NCI-H2081 treated with DMSO at 0.1 percent for 48 hours (cell line): ENCODE measurements at places on chromosomes 3 and 15.

GRCh38 chr15:82880704-82881103, 71.3 kb downstream of the WHAMM start:
- no peak for DNase-seq

DNA sequence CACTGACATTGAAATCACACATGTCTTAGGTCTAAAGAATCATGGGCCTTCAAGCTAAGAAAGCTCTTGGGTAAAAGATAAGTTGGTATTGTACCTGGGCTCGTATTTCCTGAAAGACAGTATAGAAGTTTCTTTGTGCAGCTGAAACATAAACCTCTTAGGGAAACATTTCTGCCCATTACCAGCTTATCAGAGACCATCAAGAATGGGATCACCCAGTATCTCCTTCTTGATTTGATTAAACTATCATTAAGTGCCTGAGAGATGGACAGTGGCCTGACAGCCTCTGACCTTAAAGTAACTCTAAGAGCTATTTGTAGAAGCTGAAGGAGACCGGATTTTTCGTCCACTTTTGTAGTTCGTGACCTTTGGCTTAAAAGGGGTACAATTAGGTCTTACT, 265.3 kb downstream of the ERC2 start:
- DNase-seq = no peak

- no peak for DNase-seq
These were observed 53.6 kb downstream of the VGLL3 start for GRCh38 chr3:86937306-86937791.

- no peak for DNase-seq
These were observed 2.0 kb upstream of the TM6SF1 start for GRCh38 chr15:83105440-83105839.

- DNase-seq = no peak
These were observed 208.3 kb downstream of the TJP1 start for GRCh38 chr15:29613951-29614382.

- no peak for DNase-seq
These were observed 115.7 kb upstream of the TSPAN3 start for GRCh38 chr15:77186594-77187011.

DNA sequence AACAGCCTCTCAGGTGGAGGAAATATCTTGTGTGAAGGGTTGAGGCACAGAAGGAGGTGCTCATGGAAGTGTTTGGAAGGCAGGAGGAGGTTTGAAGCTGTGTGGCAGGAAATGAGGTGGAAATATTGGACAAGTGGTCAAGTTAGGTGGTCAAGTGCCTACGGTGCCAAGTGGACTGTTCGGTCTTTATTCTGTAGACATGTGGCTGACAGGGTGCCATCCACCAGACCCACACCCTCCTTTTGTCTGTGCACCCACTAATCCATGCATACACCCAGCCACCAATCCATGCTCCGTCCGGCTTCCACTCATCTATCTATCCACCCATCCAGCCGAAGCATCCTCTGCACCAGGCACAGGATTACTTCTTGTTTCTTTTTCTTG, 2.2 kb downstream of the SLC6A20 start:
- DNase-seq = no peak

GRCh38 chr3:160928183-160928726, 172.2 kb downstream of the PPM1L start:
- no peak for DNase-seq

DNA sequence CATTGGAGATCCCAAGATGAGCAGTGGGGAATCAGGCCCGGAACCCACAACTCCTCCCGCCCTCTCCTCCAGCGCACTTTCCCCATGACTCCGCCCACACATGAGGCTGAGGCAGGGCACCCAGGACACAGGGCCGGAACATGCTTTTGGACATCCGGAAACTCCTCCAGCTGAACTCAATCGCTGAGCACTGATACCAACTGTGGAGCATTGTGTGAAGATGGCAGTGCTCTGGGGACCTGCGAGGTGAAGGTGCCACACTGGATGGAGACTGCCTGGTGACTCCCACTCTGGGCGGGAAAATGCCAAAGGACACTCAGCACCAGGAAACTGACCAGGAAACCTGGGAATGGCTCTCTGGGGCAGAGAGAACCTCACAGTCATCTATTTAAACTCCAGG, 189.1 kb downstream of the FAM43A start:
- DNase-seq = no peak

DNA sequence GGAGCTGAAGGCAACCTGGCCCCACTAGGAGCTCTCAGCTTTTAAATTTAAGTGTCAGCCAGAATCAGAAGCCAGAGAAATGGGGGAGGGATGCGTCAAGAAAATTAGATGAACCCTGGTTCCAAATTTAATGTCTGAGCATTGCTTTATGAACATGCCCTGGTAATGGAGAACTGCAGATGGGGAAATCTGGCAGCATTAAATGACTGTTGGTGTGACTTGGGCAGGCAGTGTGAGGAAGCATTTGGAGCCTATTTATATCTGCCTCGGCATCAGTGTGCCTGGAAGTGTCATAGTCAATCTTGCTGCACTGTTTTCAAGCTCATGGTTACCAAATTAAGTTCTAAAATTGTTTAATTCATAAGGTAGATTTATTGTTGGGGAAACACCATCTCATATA, 29.0 kb downstream of the NME9 start:
- no peak for DNase-seq

GRCh38 chr15:85615930-85616329, 178.8 kb downstream of the KLHL25 start:
- DNase-seq = no peak

GRCh38 chr3:159832024-159832423, 156.6 kb upstream of the IL12A start:
- DNase-seq = peak; percentile 79

GRCh38 chr3:135141672-135142071, 346.6 kb downstream of the EPHB1 start:
- no peak for DNase-seq

- peak; percentile 10 for DNase-seq
These were observed 345.1 kb downstream of the IL5RA start for GRCh38 chr3:2765002-2765579.

DNA sequence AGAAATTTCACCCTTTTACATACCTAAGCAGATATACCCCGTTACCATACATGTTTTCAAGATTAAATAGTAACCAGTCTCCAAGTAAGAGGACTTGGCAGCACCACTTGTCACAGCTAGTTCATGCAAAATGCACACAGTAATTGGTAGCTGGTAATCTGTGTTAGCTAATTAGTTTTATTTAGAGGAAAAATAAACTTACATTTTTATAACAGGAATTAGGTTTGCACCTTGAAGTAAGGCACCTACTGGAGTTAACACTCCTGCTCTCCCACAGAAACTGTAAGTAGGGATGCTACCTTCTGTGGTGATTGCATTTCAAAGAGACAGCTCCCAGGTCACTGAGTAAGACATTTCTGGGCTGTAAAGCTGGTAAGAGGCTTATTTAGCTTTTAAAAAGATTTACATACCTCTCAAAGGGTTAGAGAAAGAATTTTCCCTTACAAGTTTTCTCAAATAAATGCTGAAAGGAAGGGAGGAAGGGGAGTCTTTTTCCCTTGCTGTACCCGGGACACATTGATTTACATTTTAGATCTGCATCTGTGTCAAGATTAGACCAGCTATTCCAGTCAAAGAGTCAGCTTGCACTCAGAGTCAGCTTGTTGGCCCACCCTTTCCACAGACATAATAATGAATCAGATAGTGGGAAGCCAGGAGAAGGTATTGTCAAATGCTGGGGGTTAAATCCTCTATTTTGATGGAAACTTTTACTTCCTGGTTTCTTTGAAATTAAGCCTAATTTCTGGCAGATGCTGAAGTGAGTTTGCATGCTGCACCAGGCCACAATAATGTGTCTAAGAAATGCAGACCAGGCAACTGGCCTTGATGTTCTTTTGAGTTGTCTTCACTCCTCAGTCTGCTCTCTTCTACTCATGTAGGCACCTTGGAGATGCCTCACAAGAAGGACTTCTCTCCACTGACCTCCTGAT, 77.6 kb upstream of the CHD2 start:
- DNase-seq = no peak

DNA sequence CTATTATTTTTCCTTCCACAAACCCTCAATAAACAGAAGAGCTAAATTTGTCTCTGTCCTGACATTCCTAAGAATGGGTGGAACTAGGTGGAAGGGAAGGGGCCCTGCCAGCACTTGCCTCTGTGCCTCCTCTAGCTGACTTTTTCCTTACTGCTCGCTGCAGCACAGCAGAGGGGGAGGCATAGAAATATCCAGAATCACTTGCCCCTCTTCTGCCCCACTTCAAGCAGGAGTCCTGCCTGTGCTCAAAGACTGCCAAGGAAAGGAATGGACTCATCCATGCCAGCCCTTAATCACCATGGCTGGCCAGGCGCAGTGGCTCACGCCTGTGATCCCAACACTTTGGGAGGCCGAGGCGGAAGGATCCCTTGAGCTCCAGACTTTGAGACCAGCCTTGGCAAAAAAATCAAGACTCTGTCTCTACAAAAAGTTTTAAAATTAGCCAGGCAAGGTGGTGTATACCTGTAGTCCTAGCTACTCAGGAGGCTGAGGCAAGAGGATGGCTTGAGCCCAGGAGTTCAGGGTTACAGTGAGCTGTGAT, 51.8 kb downstream of the ADCY5 start:
- DNase-seq = no peak

DNA sequence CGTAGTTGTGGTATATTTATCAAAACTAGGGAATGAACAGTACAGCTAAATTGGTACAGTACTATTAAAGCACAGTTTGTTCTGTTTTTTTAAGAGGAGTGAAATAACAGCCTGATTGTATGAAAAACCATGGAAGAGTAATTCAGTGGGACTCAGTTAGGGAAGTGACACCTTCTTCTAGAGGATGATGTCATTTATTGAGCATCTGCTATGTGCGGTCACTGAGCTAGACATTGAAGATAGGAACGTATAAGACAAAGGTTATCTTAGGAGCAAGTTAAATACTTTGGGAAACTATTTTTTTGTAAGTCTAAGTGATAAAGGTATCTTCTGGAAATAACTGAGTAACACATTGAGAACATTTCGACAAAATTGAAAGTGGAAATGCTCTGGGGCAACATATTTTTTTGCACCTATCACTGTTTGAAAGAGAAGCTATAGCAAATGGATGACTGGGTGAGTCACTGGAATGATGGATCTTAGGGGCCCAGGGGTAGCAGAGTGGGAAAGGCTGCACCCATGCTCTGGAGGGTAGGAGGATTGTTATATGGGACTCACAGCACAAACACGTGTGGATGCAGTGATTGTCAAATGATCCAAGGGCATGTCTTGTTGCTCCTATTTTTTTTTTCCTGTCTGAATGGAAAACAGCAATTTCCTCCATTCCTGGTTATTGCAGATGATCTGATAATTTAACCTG, 43.0 kb downstream of the OXNAD1 start:
- no peak for DNase-seq
